ENCODE measurements at places on chromosomes 3 and 15.

DNA sequence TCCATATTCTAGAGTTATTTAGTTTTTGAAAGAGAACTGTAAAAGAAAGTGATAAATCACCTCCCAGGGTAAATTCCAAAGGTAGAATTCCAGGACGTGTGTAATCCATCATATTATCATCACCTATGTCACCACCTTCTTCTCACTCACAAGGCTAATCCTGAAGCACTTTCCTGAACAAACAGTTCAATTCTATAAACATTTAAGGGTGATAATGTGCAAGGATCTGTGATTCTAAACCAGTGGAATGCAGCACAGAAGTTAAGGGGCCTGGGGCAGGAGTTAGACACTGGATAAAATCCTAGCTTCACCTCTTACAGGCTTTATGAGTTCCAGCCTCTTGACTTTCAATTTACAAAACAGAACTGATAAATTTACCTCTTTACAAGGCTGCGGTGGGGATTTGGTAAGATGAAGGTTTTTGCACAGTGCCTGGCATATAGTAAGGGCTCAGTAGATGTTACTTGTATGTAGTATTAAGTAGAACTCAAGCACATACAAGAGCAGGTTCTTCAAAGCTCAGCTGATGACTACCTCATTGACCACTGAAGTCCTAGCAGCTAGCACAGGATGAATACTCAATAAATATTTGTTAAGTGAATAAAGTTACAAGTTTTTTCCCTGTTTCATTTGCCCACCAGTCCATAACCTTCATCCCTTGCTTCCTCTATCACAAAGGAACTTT, 47.3 kb upstream of the CCDC80 start:
- no peak for DNase-seq

DNA sequence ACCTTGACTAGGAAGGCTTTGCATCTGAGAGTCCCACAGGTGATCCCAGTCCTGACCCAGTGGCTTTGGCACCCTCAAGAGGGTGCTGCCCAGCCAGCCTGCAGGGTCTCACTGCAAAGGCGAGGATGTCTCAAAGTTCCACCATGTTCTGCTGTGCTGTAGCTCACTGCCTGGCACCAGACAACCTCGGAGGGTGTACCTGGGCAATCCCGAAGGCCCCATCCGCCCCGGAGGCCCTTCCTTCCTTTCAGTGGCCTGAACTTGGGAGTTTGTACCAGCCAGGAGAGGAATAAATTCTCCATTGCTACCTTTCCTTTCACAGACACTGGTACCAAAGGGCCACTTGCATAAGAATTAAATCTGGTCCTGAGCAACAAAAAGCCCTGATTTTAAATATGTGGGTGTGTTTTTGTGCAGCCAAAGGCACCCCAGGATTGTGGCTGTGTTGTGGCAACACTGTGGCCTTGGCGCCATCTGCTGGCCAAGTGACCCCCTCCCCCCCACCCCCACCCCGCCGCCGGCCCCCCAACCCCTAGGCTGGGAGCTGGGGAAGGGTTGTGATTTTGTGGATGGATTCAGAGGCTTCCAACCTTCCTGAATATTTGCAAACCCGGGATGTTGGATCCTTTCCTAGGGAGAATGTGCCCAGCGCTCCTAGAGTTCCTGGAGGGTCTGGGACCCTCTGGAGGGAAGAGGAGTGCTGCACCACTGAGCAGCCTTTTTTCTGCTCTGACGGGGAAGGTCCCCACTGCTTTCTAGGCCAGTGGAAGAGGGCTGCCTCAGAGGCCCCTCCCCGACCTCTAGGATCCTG, 9.7 kb upstream of the PTPN23 start:
- no peak for DNase-seq

GRCh38 chr3:48409291-48410201, 20.3 kb downstream of the PLXNB1 start:
- no peak for DNase-seq

GRCh38 chr3:152564459-152564858, 270.5 kb upstream of the P2RY1 start:
- no peak for DNase-seq

DNA sequence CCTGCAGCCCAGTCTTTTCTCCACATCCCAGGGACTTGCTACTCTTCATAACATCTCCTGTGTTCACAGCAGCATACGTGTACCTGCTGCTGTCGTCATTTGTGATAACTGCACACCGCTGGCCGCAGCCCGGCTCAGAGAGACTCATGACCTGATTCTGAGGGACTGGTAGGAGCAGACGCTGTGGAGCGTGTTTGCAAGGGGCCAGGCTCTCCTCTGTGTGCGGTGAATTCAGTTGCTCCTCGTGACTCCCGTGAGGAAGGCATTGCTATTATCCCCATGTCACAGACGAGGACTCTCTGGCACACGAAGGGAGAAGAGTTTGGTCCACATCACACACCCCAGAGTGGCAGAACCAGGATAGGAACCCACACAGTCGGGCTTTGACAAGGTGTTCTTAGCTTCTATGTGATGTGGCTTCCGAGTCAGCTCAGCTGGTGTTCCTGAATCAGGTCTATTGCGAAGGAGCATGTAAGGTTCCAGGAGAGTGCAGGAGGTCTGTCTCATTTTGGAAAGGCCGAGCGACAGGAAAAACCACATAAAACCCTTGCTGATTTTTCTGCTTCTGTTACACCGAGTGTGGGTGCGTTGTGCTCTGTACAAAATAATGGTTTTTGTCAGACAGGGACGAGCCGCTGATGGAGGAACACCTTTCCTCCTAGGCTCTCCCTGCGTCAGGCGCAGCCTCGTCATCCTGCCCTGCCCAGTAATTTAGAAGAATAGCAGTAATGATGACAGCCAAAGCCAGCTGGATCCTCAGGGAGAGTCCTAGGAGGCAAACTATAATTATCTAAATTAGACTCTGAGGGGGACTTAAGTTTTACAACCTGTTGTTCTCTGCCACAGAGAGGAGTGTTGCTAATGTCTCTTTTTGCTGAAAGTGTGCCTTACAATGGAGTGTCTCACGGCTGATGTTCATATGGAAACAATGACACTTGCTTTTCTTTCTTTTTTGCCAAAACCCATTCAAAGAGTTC, 157.5 kb upstream of the RGMA start:
- no peak for DNase-seq

- no peak for DNase-seq
These were observed 22.0 kb downstream of the SLC7A14 start for GRCh38 chr3:170563712-170564423.

- no peak for DNase-seq
These were observed 37.9 kb downstream of the MLH1 start for GRCh38 chr3:37031096-37031682.

All from epithelial cell of proximal tubule (primary cell).